Skin of body (tissue), 3 donors: ENCODE measurements at places on chromosomes 5 and 9. TPM values are rescaled to one million over a fixed set of nuclear protein-coding genes. Genes with fewer than 3 reads are reported as not detected.

IFNB1 gene
- total RNA-seq = not detected

PCDHA3 gene
- total RNA-seq = 0.20 TPM

PGM5 gene
- 13.8 TPM for total RNA-seq

KIF24 gene
- 2.6 TPM for total RNA-seq

SLC36A2 gene
- total RNA-seq = 0.20 TPM

AGXT2 gene
- not detected for total RNA-seq

AQP7 gene
- 37.0 TPM for total RNA-seq

SEMA5A gene
- 31.5 TPM for total RNA-seq

MLANA gene
- total RNA-seq = 6.5 TPM

ANKDD1B gene
- 1.6 TPM for total RNA-seq

CENPK gene
- total RNA-seq = 20.3 TPM
